Omental fat pad (tissue), 4 donors: ENCODE measurements at places on chromosomes 3 and 15. TPM values are rescaled to one million over a fixed set of nuclear protein-coding genes. Genes with fewer than 3 reads are reported as not detected.
A peak's percentile ranks its signal among the peaks of the same experiment; 100 is the strongest.

- DNase-seq, result no peak
Observed at GRCh38 chr15:90191344-90191687, 9.8 kb upstream of the SEMA4B start.

DNA sequence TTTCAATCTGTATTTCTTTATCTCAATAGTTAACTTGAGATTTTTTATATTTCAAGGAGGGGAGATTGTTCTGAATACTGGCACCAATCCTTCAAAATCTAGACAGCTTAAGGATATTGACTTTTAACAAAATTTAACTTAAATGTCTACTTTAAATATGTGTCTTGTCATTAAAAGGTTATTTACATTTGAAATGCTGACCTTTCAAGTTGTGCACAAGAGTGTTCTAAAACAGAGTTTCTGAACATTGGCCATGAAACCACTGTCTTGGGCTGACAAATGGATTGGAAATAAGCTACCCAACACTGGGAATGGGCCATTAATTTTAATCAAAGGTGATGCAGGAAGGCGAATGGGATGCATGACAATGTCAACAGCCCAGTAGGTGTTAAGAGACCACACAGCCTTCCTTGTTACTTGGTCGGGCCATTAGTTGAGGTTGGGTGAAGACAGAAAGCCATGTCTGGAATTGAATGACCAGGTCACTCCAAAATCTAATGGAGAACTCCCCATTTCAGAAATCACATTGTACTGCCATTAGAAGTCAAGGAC, 128.5 kb downstream of the CDIN1 start:
- no peak for DNase-seq

The SH2D7 gene
- not detected for total RNA-seq

GRCh38 chr3:164155400-164155799, 922.9 kb downstream of the SI start:
- no peak for DNase-seq

The ADGRG7 gene
- not detected for total RNA-seq

The GTPBP8 gene
- 15.4 TPM for total RNA-seq

The SMCO1 gene
- total RNA-seq, result not detected

- DNase-seq, result no peak
Observed at GRCh38 chr3:143698682-143699303, 149.5 kb downstream of the SLC9A9 start.

DNA sequence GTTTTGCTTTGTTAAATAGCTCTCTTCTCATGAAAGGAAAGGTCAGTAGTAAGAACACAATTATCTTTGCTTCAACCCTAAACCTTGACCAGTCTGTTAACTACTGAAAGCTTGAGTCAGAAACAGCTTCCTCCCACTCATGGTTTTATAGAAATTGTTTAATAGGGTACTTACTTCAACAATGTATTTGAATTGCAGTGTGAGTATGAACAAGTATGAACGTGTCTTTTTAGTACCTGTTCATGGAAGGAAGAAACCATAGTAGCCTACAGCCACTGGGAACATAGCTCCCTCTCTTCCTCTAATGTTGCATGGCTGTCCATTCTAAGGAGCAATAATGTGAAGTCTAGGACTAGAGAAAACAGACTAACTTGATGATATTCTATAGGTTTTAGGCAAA, 311.0 kb downstream of the MCTP2 start:
- DNase-seq, result no peak

GRCh38 chr3:120181632-120182031, 87.4 kb upstream of the GSK3B start:
- DNase-seq, result no peak

DNA sequence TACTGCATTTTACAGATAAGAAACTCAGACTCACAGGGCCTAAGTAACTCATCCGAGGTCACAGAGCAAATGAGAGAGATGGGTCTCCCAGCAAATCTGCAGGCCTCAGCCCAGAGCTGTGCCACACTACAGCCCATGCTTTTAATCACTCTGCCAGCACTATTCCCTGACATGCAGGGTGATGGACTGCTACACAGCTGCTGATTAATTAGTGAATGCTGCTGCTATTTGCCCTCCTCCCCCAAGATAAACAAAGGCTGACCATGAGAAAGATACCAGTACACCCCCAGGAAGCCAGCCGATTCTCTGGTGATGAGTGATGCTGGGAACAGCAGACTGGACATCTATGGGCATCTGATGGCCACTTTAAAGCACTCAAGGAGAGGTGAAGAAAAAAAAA, 39.3 kb downstream of the RFTN1 start:
- no peak for DNase-seq

The FBN1 gene
- total RNA-seq, result 152 TPM

DNA sequence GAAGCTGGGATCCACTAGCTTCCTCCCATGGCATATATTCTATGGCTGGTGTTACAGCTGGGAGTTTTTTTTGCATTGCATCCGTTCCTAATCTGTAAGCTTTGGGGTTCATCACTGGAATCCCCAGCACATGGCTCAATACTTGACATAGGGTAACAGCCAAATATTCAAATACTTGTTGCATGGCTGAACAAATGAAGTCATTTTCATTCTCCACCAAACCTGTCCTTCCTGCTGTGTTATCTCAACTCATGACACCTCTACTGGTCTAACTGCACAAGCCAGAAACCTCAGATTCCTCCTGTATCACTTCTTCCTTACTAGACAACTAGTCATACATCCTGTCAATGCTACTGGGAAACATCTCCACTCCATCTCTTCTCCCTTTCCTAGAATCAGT, 43.4 kb downstream of the ST3GAL6 start:
- no peak for DNase-seq

The DPPA2 gene
- total RNA-seq, result not detected

DNA sequence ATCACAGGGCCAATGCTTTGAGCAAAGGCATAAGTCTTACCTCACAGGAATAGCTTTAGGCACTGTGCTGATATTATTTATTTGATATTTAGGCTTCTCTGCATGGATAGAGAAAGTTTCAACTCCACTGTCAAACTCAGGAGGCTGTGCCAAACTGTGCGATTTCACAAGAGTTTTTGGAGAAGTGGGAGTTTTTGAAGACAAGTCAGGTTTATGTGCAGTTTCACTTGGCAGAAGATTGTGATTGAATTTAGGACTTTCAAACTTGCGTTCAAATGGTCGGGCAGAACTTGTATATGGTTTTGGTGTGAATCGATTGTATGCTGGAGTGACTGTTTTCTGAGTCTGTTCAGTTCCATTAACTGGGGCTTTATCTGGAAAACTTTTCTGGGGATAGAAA, 113.7 kb downstream of the TJP1 start:
- DNase-seq, result no peak

GRCh38 chr15:64948916-64949315, 37.2 kb downstream of the ANKDD1A start:
- no peak for DNase-seq

- DNase-seq, result peak; percentile 59
Observed at GRCh38 chr3:123660900-123661299, 76.0 kb upstream of the HACD2 start.

GRCh38 chr3:49006408-49007067, 653 bp upstream of the WDR6 start:
- DNase-seq, result no peak

- DNase-seq, result no peak
Observed at GRCh38 chr3:141253326-141253725, 21.7 kb downstream of the PXYLP1 start.

DNA sequence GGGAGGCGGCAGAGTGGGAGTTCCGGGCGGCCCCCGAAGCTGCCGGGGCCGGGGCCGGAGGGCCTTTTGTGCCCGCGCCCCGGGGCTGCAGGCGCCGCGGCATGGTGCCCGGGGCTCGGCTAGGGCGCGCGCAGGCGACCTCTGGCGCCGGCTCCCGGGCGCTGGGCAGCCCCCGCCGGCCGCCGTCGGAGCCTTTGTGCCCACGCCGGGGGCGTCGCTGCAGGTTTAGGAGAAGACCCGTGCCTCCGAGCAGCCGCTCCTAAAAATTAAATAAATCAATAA, 299 bp downstream of the PAQR9 start:
- DNase-seq, result no peak

GRCh38 chr3:5019411-5020241, 40.4 kb downstream of the BHLHE40 start:
- no peak for DNase-seq

The TMEM40 gene
- total RNA-seq, result not detected

GRCh38 chr15:80547264-80547663, 143.1 kb downstream of the ARNT2 start:
- no peak for DNase-seq

- DNase-seq, result no peak
Observed at GRCh38 chr3:141963301-141963700, 86.9 kb downstream of the ATP1B3 start.

- DNase-seq, result no peak
Observed at GRCh38 chr3:103873021-103873420, 1438.2 kb downstream of the ZPLD1 start.

The CATSPER2 gene
- total RNA-seq, result 2.0 TPM

GRCh38 chr3:127388427-127388826, 100.6 kb upstream of the PRR20G start:
- no peak for DNase-seq

GRCh38 chr3:149615731-149616221, 42.0 kb downstream of the WWTR1 start:
- no peak for DNase-seq

- DNase-seq, result no peak
Observed at GRCh38 chr3:133138017-133138416, 99.8 kb downstream of the TMEM108 start.

DNA sequence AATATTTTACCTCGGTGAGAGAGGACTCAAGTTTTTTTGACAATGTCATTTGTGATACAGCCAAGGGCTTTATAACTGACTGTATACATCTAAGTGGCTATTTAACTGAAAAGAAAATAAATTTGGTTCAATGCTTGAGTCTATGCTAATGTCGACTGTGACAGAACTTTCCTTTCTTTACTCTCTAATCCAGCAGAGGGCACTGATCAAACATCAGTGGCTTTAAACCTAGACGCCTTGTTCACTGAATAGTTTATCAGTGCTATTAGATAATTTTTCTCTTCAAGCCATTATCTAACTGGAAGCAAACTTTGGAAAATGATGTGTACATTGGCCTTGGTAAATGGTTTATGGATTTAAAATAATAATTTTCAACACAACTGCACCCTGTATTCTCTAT, 285.1 kb downstream of the CHL1 start:
- DNase-seq, result no peak

- no peak for DNase-seq
Observed at GRCh38 chr3:191240486-191240885, 41.4 kb downstream of the OSTN start.

- no peak for DNase-seq
Observed at GRCh38 chr15:69190091-69190490, 29.7 kb downstream of the GLCE start.

DNA sequence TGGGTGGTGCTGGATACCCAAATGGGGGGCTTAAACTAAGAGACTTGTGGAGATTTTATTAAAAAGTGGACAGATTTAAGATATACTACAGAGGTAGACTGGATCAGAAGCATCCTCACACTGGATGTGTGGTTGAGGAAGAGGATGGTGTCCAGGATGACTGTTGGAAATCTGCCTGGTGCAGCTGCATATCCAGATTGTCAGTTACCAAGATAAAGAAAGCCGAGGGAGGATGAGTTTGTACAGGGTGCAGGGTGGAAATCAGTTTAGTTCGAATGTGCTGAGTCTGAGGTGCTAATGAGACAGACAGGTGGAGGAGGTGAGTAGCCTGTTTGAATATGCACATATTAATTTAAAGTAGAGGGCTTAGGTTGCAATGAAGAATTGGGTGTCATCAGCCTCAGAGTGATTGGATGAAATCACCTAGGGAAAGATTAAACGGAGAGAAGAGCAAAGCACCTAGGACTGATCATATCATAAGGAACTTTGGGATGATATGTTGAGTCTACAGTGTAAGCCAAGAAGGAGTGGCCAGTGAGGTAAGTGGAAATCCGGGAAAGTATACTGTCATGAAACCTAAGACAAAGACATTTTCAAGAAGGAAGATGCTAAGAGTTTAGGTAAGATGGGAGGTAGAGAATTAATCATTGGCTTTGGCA, 74.1 kb upstream of the GOLGA8B start:
- no peak for DNase-seq

GRCh38 chr3:115628075-115628412, 4.7 kb downstream of the GAP43 start:
- DNase-seq, result no peak

The SPINT1 gene
- total RNA-seq, result 16.2 TPM

The FILIP1L gene
- 43.2 TPM for total RNA-seq

GRCh38 chr3:52696830-52697631, 8.6 kb downstream of the GLT8D1 start:
- no peak for DNase-seq

- DNase-seq, result no peak
Observed at GRCh38 chr3:74001436-74001835, 376.7 kb upstream of the PDZRN3 start.

- DNase-seq, result no peak
Observed at GRCh38 chr3:193821151-193821668, 228.2 kb downstream of the OPA1 start.

GRCh38 chr15:62521396-62521795, 356.3 kb upstream of the C2CD4B start:
- DNase-seq, result no peak

GRCh38 chr15:62665449-62665848, 377.1 kb upstream of the TPM1 start:
- no peak for DNase-seq

DNA sequence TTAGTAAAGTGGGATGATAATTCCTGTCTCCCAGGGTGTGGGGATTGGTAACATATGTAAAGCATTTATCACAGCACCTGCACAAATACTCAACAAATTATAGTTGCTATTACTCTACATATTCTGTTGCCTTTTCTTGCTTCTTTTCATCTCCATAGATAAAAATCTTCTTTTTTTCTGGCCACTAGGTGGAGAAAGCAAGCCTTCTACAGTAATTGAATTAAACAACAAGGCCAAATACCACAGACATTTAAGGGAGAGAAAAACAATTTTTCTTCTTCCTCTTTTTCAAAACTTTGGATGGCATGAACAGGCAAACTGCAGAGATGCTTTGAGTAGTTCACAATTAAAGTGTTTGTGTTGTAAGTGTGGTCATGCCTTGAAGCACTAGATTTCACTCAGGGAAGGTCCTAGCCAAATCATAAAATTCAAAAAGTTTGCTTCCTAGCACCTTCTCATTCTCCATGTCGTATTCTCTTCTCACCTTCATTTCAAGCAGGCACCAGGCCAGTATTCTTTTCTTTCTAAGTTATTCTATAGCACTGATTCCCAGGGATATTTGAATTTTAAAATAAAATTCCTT, 493.4 kb upstream of the TGFBR2 start:
- no peak for DNase-seq

DNA sequence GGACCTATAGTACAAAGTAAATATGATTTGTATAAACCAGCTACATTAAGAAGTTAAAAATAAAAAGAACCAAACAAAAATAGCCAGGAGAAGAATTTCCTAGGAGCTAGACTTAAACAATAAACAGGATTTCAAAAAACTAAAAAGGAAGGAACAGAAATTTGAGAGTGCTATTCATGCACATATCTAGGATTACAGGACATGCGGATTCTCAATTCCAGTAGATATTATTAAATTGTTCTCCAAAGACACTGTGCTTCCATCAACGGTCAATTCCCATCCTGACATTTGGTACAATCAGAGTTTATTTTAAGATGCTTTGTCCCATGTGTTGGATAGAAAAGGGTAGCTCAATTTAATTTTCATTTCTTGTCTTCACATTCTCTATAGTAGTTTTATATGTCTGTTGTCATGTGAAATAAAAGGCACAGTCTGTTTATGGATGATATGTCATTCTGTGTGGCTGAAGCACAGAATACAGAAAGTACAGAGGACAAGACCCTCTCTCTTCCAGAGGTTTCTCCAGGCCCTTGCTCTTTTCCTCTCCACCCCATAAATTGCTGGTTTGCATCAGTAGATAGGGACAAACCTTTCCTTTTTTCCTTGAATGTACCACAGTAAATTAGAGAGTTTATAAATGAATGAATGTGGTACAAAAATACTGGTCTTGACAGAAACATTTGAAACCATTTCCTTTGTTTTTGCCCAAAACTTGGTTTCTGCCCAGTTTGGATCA, 3.5 kb downstream of the PLOD2 start:
- DNase-seq, result no peak
